ENCODE measurements at places on chromosomes 11 and 22.

DNA sequence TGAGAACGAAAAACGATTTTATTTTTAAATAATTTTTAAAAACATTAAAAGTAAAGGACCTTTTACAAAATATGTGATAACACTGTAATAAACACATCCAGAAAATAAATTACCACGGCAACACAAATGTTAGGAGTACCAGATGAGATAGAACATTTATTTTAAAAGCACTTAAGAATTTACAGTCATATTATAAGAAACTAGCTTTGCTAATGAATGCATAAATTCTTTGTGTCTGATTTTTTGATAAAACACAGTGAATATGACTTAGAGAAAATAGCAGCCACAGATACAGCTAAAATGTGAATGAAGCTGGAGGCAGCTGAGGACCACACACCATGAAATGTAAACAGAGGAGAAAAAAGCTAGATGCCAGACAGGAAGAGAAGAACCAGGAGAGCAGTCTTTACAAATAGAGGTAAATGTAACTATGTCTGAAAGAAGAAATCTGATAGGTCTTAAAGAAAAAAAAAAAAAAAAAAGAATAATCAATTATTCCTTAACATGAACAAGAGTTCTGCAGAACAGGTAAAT, 14.6 kb downstream of the CCDC34 start:
- DNase-seq, result peak; percentile 43

DNA sequence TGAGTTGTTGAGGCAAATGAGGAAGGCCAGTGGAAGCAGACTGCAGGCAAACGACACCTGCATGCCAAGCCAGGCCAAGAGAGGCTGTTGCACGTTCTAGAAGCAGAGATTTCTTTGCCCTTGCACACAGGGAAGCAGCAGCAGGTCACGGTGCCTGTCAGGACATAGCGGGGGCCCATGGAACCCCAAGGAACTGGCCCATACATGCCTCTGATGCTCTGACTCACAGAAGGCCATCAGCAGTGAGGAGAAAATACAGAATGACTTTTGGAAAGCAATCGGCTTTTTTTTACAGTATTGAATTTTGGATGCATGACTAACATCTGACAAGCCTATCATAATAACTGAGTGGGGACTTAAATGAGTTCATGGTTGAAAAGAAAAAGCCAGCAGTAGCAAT, 123.9 kb downstream of the MPPED1 start:
- DNase-seq, result peak; percentile 4

- no peak for DNase-seq
These were observed 119.9 kb downstream of the MIAT start for GRCh38 chr22:26777156-26777801.

DNA sequence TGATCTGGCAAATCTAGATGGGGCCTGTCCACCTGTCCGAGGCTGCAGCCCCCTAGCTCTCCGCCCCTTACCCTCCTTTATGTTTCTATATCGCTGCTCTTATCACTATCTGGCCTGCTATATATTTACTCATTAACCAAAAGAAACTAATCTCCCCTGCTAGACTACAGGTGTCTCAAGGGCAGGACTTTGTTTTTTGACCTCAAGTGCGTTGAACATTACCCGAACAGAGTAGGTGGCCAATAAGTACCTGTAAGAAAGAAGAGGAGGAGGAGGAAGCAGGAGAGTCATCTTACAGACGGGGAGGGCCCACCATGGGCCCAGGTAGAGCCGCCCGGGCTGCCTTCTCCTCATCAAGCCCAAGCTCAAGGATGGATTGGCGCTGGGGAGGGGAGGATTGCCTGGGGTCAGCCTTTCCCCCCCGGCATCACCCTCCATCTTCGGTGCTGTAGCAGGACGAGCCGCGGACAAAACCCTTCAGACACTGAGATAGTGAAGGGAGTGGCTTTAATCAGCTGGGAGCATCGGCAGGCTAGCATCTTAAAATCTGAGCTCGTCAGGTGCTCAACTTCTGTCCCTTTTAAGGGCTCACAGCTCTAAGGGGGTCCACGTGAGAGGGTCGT, 1.2 kb upstream of the P2RY6 start:
- peak; percentile 25 for DNase-seq

GRCh38 chr22:19040391-19040861, 81.8 kb downstream of the DGCR2 start:
- no peak for DNase-seq

GRCh38 chr22:40612291-40612751, 24.2 kb downstream of the MRTFA start:
- no peak for DNase-seq

DNA sequence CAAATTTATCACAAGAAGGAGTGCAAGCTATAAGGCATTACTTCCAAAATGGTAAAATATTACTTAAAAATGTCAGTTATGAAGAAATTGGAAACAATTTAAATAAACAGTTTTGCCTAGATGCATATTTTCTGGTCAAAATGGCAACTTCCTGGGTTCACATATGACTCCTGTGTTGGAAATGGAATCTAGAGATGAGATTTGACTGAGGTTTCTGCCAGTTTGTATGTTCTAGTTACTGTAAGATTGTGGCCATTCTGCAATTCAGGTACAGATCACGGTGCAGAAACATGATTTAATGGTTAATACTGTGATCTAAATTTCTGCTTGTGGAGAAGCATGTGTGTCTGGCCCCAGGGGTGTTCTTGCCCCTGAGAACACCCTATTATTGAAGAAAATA, 3.4 kb upstream of the OR4C6 start:
- DNase-seq, result no peak

GRCh38 chr22:46747646-46748045, 9.6 kb upstream of the CERK start:
- no peak for DNase-seq

DNA sequence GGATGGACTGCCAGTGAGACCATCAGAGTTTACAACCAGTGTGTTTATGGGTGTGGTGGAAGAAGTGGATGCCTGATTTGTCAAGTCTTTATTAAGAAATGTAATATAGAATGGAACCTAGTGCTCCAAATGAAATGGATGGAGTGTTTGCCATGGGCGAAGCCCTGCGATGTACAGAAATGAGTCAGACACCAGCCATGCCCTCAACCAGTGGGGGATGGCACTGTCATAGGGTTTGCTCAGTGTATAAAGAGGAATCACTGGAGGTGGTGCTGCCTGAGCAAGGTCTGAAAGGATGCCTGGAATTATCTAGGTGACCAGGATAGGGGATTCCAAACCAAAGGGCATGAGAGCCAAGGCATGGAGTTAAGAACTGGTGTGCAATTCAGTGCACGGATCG, 120.9 kb upstream of the MTNR1B start:
- no peak for DNase-seq

DNA sequence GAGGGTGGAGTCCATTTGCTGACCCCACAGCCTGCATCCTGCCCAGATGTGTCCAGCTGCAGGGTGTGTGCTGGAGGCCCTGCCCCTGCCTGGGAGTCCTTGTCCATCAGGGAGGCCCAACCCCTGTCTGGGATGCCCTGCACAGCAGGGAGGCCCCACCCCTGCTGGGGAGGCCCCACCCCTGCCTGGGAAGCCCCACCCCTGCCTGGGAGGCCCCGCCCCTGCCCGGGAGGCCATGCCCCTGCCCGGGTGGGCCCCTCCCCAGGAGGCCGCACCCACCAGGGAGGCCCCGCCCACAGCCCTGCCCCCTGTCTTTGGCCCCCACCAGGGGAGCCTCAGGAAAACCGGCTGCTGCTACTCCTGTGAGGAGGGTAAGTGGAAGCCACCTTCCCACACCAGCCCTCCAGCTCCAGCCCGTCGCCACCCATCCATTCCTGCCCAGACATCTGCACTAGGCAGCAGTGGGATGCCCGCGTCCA, 37.2 kb downstream of the MUC5B start:
- DNase-seq, result peak; percentile 62

- DNase-seq, result peak; percentile 72
These were observed 198.2 kb downstream of the SWAP70 start for GRCh38 chr11:9861860-9862725.

- DNase-seq, result no peak
These were observed 7.5 kb downstream of the TRIM29 start for GRCh38 chr11:120130176-120130980.

DNA sequence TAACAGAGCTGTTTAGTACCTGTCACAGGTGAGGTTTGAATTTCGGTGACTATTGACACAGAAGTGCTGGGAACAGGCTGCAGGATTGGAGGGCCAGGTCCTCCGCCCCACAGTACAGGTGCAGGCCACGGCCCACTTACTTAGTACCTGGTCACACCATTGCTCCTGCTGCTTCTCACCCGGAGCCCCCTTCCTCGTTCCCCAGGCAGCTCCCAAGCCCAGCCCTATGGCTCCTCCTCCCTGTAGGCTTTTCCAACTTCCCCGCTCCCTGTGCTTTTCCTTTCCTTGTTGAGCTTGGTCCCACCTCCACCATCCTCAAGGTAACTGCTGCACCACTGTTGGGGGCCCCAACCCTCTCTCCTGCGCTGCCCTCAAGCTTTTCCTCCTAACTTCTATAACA, 27.9 kb upstream of the ANO1 start:
- DNase-seq, result no peak

DNA sequence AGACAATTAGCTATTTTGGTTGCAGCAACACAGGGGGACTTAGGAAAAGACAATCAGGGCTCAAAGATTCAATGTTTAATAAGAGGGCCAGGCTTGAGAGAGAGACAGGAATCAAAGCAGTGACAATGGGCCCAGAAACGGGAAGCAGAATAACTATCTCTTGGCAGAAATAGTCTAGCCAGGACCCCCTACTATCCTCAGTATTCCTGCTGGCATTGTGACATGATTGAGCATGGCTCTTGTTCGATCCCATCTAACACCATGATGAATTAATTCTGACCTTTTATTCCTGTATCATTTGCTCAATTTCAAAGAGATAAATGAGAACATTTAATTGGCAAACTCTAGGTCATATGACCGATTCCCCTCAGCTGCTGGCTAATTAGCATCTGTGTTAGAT, 12.8 kb upstream of the ANO5 start:
- DNase-seq, result no peak

- DNase-seq, result no peak
These were observed 21.9 kb upstream of the MOB2 start for GRCh38 chr11:1508491-1508891.

- DNase-seq, result no peak
These were observed 79.0 kb downstream of the CADM1 start for GRCh38 chr11:115425250-115425649.

- no peak for DNase-seq
These were observed 43.2 kb downstream of the HORMAD2 start for GRCh38 chr22:30123463-30123862.

- DNase-seq, result peak; percentile 66
These were observed 34.4 kb downstream of the SCUBE2 start for GRCh38 chr11:9057007-9057406.

DNA sequence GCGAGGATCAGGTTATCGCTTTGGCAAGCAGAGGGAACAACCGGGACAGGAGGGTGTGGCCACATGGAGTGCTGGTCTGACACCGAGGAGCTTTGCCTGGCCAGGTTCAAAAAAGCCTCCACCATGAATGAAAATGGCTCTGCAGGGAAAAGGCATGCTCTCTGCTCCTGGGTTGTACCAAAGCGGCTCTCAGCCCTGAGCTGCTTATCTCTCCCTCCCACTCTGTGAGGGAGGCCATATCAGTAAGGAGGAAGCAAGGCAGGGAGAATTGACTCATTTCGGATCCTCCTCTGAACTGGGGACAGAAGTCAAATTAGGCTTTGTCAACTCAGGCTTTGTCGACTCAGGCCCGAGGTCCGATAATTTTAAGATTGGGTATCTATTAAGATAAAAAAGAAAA, 82.9 kb upstream of the CRTAM start:
- no peak for DNase-seq

- DNase-seq, result no peak
These were observed 47.3 kb upstream of the CCDC34 start for GRCh38 chr11:27410272-27410671.

DNA sequence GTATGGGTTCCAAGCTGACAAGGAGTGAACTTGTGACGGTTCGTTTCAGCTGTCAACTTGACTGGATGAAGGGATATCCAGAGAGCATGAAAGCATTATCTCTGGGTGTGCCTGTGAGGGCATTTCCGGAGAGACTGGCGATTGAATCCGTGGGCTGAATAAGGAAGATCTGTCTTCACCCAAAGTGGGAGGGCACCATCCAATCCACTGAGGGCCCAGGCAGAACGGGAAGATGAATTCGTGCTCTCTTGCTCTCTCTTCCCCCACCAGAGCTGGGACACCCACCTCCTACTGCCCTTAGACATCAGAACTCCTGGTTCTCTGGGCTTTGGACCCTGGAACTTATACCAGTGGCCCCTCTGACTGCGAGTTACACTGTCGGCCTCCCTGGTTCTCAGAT, 15.5 kb upstream of the CD81 start:
- no peak for DNase-seq

- DNase-seq, result no peak
These were observed 1436.3 kb downstream of the TBC1D22A start for GRCh38 chr22:48198489-48199459.

DNA sequence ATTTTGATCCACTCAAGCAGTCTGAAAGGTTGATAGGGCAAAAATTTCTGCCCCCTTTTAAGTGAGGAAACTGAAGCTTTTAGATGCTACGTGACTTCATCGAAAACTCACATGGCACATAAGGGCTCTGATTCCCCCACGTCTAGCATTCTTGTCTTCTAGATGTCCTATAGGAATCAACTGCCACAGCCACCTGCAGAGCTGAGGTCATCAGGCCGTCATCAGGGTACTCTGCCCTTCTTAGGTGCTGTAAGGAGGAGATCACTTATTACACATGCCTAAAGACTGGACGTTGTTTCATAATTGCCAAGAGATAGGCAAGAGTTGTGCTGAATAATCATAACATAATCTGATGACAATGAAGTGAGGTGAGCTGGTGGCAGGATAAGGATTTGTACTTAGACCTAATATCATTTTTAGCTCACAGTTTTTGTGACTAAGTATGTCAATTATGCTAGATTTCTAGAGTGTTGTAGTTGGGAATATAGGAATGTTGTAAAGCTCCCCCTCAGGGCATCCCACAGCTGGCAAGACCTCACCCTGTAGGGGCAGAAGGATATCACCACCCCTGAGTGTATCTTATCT, 349.4 kb downstream of the METTL15 start:
- DNase-seq, result no peak

- no peak for DNase-seq
These were observed 6.3 kb downstream of the OR10A4 start for GRCh38 chr11:6882751-6883150.

GRCh38 chr11:28820296-28820989, 712.3 kb downstream of the METTL15 start:
- no peak for DNase-seq
